Left hindlimb (tissue), 1 donor: ENCODE measurements at places on chromosomes 5 and 9.

DNA sequence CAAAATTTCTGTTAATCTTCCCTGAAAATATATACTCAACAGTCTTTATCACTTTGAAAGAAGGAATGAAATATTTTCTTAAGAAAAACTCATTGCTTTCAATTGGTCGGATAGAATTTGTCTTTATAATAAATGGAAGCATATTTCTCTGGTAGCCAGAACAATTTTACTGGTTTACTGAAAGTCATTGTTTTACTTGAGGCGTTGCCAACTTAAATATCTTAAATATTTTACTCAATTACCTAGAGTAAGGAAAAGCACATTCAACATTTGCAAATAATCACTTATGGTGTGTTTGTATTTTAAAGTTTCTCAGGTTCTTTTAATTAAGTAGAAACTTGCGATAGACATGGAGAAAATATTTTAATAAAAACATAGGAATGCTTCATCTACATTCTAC, 1181.7 kb downstream of the EFNA5 start:
- DNase-seq, result no peak

DNA sequence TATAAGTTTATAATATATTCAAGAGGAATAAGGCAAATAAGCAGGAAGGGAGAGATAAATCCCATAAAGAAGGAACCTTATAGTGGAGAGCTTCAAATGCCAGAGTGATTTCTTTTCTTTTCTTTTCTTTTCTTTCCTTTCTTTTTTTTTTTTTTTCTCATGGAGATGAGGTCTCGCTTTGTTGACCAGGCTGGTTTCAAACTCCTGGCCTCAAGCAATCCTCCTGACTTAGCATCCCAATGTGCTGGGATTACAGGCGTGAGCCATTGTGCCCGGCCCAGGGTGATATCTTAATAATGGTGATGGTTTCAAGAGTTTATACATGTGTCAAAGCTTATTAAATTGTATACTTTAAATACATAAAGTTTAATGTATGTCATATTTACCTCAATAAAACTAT, 19.6 kb upstream of the FOCAD start:
- no peak for DNase-seq

DNA sequence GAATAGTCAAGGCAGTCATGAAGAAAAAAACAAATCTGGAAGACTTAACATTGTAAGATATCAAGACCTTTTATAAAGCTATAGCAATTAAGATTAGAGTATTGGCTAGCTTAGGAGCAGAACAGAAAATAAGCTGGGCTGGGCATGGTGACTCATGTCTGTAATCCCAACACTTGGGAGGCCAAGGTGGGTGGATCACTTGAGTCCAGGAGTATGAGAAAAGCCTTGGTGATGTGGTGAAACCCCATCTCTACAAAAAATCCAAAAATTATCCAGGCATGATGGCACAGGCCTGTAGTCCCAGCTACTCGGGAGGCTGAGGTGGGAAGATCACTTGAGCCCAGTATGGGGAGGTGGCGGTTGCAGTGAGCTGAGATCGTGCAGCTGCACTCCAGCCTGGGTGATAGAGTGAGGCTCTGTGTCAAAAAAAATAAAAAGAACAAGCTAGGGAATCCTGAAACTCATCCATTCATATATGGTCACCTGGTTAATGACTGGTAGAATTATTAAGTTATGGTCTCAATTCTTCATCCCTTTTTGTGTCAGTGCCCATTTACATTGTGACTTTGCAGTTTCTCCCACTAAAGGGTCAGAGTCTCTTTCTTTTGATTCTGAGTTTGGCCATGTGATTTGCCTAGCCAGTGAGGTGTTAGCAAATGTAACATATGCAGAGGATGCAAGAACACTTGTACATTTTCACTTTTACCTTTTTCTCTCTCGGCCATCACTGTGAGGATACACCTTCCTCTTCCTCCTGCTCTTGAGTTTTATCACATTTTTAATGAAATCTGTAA, 144.6 kb upstream of the SGCD start:
- no peak for DNase-seq

GRCh38 chr9:94767331-94768072, 41.0 kb downstream of the AOPEP start:
- DNase-seq, result no peak
